CD4-positive, alpha-beta memory T cell (primary cell): ENCODE measurements at places on chromosomes 5 and 9. TPM values are rescaled to one million over a fixed set of nuclear protein-coding genes. Genes with fewer than 3 reads are reported as not detected.

- no peak for DNase-seq
Measured at GRCh38 chr9:38439291-38439915, 15.1 kb upstream of the IGFBPL1 start.

GRCh38 chr5:134100283-134101091 is 14.0 kb upstream of the TCF7 start:
- DNase-seq: peak; percentile 73

DNA sequence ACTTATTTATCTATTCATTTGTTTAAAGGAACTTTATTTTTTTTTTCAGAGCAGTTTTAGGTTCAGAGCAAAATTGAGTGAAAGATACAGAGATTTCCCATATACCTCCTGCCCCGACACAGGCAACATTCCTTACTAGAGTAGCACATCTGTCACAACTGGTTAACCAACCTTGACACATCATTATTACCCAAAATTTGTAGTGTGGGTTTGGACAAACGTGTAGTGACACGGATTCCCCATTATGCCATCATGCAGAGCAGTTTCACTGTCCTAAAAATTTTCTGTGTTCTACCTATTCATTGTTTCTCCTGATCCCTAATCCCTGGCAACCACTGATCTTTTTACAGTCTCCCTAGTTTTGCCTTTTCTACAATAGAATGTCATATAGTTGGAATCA is 57.3 kb upstream of the LHFPL2 start:
- no peak for DNase-seq

DNA sequence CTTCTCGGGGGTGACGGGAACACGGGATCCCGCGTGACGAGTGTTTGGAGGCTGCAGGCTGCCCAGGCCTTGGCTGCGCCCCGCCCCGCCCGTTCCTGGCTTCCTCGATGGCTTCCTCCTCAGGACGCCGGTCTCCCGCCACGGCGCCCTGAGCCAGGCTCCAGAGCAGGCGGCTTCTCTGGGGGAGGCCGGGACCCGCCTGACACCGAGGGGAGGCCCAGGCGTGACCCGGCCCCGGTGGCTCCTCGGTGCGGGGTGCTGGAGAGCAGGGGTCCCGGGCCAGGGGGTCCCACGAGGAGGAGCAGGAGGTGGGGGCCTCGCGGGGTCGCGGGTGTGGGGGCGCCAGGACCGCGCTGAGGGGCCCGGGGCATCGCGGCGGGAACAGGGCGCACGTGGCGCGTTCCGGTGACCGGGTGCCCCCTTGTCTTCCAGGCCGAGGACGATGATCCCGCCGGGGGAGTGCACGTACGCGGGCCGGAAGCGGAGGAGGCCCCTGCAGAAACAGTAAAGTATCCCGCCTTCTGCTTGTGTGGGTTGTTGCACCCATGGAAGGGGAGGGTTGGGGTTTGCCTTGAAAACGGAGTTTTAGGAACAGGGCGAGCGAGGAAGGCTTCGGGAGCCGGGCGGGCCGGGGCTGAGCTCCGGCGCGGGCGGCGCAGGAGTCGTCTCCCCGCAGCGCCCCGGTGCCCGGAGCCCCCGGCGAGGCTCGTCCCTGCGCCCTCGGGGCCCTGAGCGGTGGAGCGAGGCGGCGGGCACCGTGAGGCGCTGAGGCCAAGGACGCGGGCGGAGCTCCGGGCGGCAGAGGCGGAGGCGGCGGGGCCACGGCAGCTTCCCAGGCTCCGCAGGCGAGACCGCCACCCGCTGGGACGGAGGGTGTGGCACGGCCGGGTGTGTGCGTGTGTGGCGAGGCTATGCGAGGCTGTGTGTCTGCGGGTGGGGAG is 22.2 kb downstream of the AHRR start:
- peak; percentile 48 for DNase-seq

DNA sequence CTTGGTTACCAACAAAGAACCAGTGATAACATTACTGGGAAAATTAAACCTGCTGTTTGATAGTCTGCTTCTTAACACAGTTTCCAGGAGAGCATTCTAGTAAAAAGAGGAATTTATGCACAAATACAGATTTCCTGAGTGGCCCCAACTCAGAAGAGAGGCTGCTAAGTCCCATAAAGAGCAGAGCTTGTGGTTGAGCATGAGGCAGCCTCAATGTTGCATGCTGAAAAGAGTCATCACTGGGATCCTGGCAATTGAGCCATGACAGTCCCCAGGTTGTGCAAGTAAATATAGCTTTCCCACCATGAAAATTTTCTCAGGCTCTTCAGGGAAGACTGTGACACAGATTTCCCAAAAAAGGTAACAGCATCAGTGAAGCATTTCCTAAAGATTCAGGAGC is 47.5 kb upstream of the ADRB2 start:
- no peak for DNase-seq

Gene GDF9
- 1.9 TPM for total RNA-seq
